ENCODE measurements at places on chromosomes 1 and 21. TPM values are rescaled to one million over a fixed set of nuclear protein-coding genes. Genes with fewer than 3 reads are reported as not detected.
A peak's percentile ranks its signal among the peaks of the same experiment; 100 is the strongest.

KDF1 gene
- total RNA-seq: 0.18 TPM

NUF2 gene
- total RNA-seq: 54.6 TPM

SHISA4 gene
- 0.47 TPM for total RNA-seq

CLDN19 gene
- not detected for total RNA-seq

LRRC53 gene
- total RNA-seq: not detected

LRRC71 gene
- not detected for total RNA-seq

SPOCD1 gene
- not detected for total RNA-seq

COL11A1 gene
- not detected for total RNA-seq

GCSAML gene
- 0.27 TPM for total RNA-seq

PPIH gene
- total RNA-seq: 105 TPM

ZNF593OS gene
- not detected for total RNA-seq

PDZK1 gene
- total RNA-seq: not detected

- no peaks in the 10 kb centered on the region for H3K27me3 ChIP-seq
- no peak overlapping the region for H3K27ac ChIP-seq
- no peak overlapping the region for H3K4me3 ChIP-seq
- H3K4me1 ChIP-seq: peaks cover 22% of the 10 kb centered on the region
These were observed 4.8 kb downstream of the ITLN1 start for GRCh38 chr1:160880216-160880615.

DNA sequence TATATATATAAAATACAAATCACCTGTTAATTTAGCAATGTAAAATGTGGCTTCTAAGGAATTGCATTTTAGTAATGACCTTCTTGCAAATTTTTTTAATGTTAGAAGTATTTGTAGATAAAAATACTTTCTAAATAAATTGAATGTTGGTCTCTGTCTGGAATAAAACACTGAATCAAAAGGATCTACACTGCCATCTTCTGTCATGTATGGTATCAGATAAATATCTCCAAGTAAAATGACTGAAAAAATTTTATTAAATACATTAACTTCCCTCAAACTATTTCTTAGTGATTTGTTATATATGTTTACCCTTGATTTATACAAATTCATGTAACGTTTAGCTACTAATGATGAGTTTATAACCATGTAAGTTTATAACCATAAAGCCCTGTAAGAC is 2029.3 kb downstream of the MRPL39 start:
- H3K36me3 ChIP-seq: no peaks in the 10 kb centered on the region
- H3K27me3 ChIP-seq: no peaks in the 10 kb centered on the region
- H3K4me1 ChIP-seq: no peaks in the 10 kb centered on the region
- no peak overlapping the region for H3K4me3 ChIP-seq
- H3K27ac ChIP-seq: no peak overlapping the region

GRCh38 chr1:10195570-10195969 is 14.8 kb upstream of the KIF1B start:
- no peak for DNase-seq
- no peaks in the 10 kb centered on the region for H3K4me1 ChIP-seq
- H3K27me3 ChIP-seq: peaks cover 9% of the 10 kb centered on the region
- no peak overlapping the region for H3K27ac ChIP-seq
- H3K36me3 ChIP-seq: no peaks in the 10 kb centered on the region

DNA sequence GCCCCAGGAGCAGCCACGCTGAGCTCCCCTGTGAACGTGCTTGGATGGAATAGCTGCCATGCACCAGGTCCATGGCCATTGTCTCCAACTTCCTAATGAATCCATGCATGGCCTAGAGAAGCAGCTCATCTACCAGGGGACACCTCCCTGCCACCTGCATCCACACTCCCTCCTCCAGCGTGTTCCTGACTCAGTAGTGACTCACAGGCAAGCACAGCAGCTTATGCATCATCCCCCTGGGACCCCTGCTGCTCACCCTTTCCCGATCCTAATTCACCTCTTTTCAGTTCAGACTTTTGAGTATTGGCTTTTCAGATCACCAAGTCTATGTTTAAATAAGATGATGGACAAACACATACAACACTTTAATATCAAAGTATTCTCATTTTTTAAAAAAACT is 39.9 kb upstream of the TADA1 start:
- H3K4me1 ChIP-seq: peaks cover 4% of the 10 kb centered on the region
- no peak overlapping the region for H3K4me3 ChIP-seq
- no peak overlapping the region for H3K27ac ChIP-seq
- peaks cover 4% of the 10 kb centered on the region for H3K36me3 ChIP-seq
- DNase-seq: no peak

DNA sequence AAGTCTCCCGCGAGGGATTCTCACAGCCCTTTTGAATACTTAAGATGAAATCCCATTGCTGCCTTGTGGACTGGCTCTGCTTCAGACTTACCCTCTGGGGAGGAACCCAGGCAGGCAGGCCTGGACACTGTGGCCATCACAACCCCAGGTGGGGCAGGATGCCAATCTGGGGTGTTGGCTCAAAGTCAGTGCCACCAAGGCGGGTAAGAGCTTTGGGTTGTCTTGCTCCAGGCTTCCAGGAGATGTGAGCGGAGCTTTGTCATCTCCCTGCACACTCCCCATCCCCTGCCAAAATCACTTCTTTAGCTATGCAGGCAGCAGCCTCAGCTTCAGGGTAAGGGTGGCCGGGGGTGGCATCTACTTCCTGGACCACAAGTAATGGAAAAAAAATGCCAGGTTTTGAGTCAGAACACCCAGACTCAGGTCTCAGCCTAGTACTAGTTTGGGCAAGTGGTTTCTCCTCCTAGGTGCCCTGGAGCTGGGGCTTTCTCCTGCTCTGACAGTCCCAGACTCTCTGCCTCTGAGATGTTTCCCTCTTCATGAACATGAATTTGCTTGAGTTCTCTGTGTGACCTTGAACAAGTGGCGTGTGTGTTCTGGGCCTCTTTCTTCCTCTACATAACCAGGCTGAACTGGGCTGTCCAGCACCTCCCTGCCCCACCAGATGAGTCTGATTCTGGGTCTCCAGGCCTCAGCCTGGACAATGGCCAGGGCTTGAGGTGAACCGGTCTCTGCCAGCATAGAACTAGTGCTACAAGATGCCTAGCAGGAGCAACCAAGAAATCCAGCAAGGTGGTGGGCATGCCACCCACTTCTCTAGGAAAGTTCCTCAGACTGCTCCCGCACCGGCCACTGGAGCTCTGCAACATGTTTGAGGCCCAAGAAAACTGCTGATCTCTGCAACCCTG is 65.4 kb downstream of the VWA5B1 start:
- H3K27me3 ChIP-seq: peaks cover 30% of the 10 kb centered on the region
- H3K36me3 ChIP-seq: no peaks in the 10 kb centered on the region
- H3K4me3 ChIP-seq: no peak overlapping the region
- peak; percentile 38 for DNase-seq
- peaks cover 15% of the 10 kb centered on the region for H3K4me1 ChIP-seq
- H3K27ac ChIP-seq: no peak overlapping the region

DNA sequence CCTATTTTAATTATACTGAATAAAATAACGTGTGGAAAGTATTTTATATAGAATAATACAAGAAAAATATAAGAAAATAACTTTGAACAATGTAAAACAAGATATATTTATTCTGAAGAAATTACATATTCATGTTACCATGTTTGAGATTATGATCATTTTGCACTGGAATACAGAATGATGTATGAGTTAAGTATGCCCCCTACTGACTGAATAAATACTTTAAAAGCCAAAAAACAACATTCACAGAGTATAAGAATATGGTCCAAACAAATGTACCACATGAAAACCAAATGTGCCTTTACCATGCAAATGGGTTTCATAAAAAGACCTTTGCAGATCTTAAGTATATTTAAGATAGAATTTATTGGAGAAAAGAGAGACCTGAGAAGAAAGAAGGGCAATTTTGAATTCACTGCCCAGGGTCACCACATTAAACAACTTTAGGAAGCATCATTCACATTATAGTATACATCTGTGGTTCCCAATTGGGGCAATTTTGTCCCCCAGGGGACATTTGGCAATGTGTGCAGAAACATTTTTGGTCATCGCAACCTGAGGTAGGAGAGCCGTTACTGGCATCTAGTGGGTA is 136.6 kb upstream of the GFI1 start:
- H3K27me3 ChIP-seq: no peaks in the 10 kb centered on the region
- H3K4me1 ChIP-seq: peaks cover 2% of the 10 kb centered on the region
- no peak overlapping the region for H3K4me3 ChIP-seq

DNA sequence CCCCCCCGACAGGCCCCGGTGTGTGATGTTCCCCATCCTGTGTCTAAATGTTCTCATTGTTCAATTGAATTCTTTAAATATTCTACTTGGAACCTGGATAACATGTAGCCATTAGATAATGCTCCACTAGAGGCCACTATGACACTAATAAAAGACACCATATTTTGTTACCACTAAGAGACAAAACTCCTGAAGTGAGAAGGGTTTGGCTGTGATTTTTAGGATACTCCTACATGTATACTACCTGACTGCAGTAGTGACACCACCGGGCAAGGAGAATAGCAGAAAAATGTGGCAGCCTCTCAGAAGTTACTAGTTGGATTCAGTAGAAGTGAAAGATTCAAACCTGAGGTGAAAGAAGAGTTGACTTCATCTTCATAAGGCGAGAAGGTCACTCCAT is 36.0 kb downstream of the F5 start:
- peaks cover 48% of the 10 kb centered on the region for H3K36me3 ChIP-seq
- H3K4me3 ChIP-seq: no peak overlapping the region
- no peak overlapping the region for H3K27ac ChIP-seq
- no peak for DNase-seq
- peaks cover 2% of the 10 kb centered on the region for H3K4me1 ChIP-seq

- H3K4me3 ChIP-seq: no peak overlapping the region
- DNase-seq: peak; percentile 69
- H3K36me3 ChIP-seq: peaks cover 1% of the 10 kb centered on the region
- H3K27ac ChIP-seq: peak overlapping the region; percentile 82
- no peaks in the 10 kb centered on the region for H3K27me3 ChIP-seq
- H3K4me1 ChIP-seq: peaks cover 65% of the 10 kb centered on the region
These were observed 4.8 kb upstream of the IFNLR1 start for GRCh38 chr1:24191860-24192259.

GRCh38 chr1:155304558-155305063 is 3.4 kb upstream of the PKLR start:
- DNase-seq: no peak
- peaks cover 1% of the 10 kb centered on the region for H3K27me3 ChIP-seq
- peaks cover 7% of the 10 kb centered on the region for H3K4me1 ChIP-seq
- no peak overlapping the region for H3K27ac ChIP-seq
- no peak overlapping the region for H3K4me3 ChIP-seq
- peaks cover 4% of the 10 kb centered on the region for H3K36me3 ChIP-seq

DNA sequence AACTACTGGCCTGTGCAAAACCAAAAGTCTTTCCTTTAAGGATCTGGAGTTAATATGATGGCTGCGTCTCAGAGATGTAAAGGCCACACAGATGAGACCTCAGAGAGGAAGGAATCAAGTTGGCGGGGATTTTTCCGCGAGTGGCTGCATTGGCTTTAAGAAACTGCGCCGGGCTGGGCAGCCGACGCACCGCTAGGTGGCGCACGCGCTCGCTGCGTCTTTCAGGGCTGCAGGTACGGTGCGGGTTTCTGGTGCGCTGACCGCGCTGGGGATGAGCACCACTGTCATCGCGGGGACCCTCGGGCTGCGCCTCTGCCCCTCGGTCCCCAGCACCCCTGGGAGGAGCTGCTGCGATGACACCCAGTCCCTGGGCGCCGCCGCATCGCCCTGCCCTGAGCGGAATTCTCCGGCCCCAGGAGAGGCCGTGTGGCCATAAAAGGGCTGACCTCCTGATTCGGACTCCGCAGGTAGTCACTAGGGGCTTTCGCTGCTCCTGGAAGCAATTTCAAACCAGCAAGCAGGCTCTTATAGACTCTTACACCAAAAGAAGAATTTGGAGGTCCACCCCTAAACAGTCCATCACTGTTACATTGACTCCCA is 241.0 kb downstream of the KCNJ6 start:
- peak; percentile 77 for DNase-seq
- H3K4me3 ChIP-seq: no peak overlapping the region
- H3K4me1 ChIP-seq: no peaks in the 10 kb centered on the region
- H3K27ac ChIP-seq: no peak overlapping the region
- H3K36me3 ChIP-seq: no peaks in the 10 kb centered on the region
- H3K27me3 ChIP-seq: peaks cover 18% of the 10 kb centered on the region

- H3K27ac ChIP-seq: no peak overlapping the region
- H3K4me1 ChIP-seq: no peaks in the 10 kb centered on the region
These were observed 397.9 kb downstream of the NPHP4 start for GRCh38 chr1:5594056-5594956.

GRCh38 chr1:154863315-154864174 is 6.5 kb downstream of the KCNN3 start:
- H3K36me3 ChIP-seq: no peaks in the 10 kb centered on the region
- no peak overlapping the region for H3K4me3 ChIP-seq
- peak; percentile 58 for DNase-seq
- H3K27me3 ChIP-seq: peaks cover 13% of the 10 kb centered on the region
- peak overlapping the region; percentile 64 for H3K27ac ChIP-seq

DNA sequence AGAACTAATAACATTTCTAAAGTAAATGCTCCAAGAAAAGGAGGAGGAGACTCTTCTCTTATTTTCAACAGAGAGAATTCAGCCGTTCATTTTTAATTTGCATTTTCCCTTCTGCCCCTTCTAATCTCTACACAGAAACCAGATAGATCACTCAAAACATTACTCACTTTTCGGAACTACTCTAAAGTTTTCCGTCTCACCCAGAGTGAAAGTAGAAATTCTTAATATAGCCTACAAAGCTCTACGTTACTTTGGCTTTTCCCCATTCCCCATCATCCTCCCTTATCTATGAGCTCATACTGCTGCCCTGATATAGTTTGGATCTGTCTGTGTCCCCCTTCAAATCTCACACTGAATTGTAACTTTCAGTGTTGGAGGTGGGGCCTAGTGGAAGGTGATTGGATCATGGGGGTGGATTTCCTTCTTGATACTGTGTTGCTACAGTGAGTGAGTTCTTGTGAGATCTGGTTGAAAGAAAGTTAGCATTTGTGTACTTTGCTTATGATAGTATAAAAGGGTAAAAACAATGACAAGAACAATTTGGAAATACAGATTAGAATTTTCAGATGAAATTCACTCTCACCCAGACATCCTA is 188.2 kb downstream of the AMY1C start:
- no peak overlapping the region for H3K4me3 ChIP-seq
- no peaks in the 10 kb centered on the region for H3K36me3 ChIP-seq
- DNase-seq: no peak
- no peaks in the 10 kb centered on the region for H3K4me1 ChIP-seq
- H3K27me3 ChIP-seq: no peaks in the 10 kb centered on the region

- no peak overlapping the region for H3K4me3 ChIP-seq
- H3K36me3 ChIP-seq: peaks cover 9% of the 10 kb centered on the region
- no peak for DNase-seq
- no peaks in the 10 kb centered on the region for H3K4me1 ChIP-seq
These were observed 20.6 kb downstream of the MYOG start for GRCh38 chr1:203065191-203065590.

DNA sequence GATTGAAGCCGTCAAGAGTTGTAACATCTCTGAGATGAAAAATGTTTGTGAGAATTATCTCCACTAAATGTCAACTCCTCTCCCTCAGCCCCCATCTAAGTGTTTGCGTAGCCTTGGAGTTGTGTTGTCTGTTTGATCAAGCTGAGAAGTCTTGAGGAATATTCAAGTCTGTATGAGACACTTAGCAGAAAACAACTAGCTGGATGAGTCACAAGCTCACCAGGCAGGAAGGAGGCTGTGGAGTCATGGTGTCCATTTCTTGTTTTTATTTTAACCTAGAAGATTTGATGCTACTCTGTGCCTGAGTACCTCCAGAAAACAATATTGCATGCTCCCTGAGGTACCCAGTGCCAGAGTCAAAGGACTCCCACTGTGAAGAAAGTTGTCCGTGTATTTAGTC is 211.6 kb upstream of the PLXNA2 start:
- H3K4me3 ChIP-seq: no peak overlapping the region
- no peaks in the 10 kb centered on the region for H3K4me1 ChIP-seq
- DNase-seq: no peak
- no peak overlapping the region for H3K27ac ChIP-seq

All from activated CD8-positive, alpha-beta T cell treated with anti-CD3 and anti-CD28 coated beads for 36 hours (primary cell).